PC-3 (cell line): ENCODE measurements at places on chromosomes 4 and X.

- DNase-seq: no peak
Observed at GRCh38 chr4:153346031-153346430, 1.5 kb downstream of the MND1 start.

GRCh38 chr4:159238631-159239030 lies 135.8 kb downstream of the RAPGEF2 start:
- DNase-seq: peak; percentile 23

DNA sequence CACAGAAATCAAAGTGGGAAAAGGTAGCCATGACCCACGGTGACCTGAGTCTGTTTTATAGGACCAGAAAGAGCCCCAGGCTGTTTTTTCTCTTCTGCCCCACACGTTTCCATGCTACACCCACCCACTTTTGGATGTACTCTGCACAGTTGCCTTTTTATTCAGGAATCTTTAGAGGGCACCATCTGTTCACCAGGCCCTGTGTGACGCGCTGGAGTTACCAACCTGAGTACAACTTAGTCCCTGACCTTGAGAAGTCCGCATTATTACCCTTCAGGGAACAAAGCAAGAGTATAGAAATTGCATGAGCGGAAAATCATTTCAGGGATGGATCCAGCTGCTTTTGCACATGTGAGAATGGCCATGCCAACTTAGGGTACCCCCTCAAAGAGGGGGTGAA lies 207.8 kb upstream of the GATB start:
- no peak for DNase-seq

GRCh38 chr4:73383452-73383851 lies 20.6 kb upstream of the ALB start:
- DNase-seq: no peak

GRCh38 chr4:140955641-140956040 lies 177.6 kb downstream of the RNF150 start:
- no peak for DNase-seq

DNA sequence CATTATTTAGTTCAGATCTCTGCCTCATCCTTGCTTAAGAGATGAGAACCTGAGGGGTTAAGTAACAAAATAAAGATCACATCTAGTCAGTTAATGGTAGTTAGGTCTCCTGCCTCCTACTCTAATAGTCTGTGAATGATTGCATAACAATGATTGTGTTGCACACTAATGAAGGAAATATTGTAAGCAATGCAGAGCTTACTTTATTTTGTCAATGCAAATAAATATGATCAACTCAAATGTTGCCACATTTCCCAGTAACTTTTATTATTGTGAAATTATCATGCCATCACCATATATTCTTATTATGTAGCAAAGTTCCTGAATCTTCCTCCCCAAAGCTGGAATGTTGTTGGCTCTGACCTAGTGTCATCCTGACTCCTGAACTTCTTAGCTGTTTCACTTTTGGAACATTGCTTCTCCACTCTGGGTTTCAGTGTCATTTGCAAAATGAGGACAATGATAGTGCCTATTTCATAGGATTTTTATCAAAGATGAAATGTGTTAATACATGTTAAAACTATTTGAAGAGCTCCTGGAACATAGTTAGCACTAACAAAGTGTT lies 17.0 kb upstream of the GABRA4 start:
- no peak for DNase-seq

GRCh38 chr4:6548201-6548881 lies 26.6 kb upstream of the MAN2B2 start:
- DNase-seq: peak; percentile 65

DNA sequence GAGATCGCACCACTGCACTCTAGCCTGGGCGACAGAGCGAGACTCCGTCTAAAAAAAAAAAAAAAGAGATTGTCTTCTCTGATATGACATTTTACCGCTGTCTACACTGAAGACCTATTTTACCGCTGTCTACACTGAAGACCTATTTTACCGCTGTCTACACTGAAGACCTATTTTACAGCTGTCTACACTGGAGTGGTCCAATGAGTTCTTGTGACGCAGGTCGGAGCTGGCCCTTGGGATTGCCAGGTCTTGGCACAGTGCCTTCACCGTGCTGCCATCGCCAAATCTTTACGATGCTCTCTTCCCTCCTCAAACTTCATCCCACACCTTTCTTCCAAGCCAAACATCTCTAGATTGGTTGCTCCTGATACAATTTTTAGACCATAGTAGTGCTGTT lies 183.1 kb upstream of the FAT1 start:
- no peak for DNase-seq

GRCh38 chr4:99447079-99447478 lies 11.9 kb upstream of the ADH7 start:
- peak; percentile 65 for DNase-seq

DNA sequence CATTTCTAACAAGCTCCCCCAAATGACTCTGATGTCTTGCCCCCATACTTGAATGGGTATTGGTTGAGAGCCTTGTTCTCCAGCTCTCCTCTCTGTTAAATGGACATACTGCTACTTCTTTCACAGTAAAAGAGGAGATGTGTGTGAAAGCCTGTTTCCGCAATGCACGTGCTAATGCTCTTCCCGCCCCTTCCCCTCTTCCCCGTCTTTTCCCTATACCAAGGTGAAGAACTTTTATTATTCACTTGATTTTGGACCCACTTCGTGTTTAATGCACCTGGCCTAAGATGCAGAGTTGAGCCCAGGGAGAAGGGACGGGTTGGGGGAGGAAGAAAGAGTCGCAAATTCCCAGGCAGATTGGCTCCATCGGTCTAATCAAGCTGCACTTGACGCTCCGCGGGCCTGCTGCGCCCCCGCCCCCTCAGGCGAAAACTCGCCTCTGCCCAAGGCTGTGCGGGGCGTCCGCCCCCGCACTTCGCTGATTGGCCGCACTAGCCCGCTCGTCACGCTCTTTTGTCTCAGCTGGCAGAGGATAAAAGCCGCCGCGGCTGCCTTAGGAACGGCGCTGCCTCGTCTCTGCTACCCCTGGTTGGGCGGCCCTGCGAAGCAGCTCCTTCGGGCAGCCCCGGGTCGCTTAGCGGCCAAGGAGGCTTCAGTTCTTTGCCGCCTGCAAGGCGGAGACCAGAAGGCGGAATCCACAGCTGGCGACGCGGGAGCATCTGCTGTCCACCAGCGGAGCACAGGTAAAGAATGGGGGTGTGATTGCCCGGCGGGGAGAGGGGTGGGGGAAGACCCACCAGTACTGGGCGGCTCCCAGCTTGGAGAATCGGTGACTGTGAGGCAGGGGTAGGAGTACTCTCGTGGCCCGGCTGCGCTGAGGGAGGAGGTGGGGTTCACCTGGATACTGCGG lies at the start of gene ZCCHC12:
ZCCHC12 (plus strand) TSS at position 562 of the 910 bp plus-strand sequence. CDS start 1,421 bp downstream, outside the sequence.
- DNase-seq: peak; percentile 40

DNA sequence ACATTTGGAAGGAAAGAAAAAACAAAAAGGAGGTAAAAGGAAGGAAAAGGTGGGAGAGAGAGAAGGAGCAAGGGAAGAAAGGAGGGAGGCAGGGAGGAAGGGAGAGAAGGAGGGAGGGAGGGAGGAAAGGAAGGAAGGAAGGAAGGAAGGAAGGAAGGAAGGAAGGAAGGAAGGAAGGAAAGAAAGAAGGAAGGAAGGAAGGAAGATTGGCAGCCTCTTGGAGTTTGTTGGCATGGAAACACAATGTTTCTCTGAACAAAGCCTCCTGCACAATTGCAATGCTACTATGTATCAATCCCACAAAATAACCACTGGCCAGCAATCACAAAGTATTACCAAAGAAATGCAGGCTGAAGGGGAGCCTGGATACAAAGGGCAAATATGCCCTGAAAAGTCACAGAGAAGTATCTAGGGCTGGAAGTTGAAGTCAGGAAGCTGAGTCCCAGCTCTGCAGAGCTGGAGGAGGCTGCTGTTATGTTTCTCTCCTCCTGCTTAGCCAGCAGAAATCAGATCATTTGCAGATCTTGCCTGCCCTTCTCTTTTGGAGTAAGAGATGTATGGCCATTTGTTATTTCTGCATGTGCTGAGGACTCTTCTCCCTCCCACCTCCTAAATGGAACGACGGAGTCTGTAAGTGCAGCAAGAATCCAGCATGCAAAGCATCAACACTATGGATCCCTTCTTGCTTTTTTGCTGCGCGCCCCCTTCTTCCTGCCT lies 195.9 kb upstream of the LDB2 start:
- DNase-seq: no peak

- no peak for DNase-seq
Observed at GRCh38 chr4:179563741-179564140, 2121.5 kb upstream of the AGA start.

- DNase-seq: no peak
Observed at GRCh38 chr4:169675825-169676224, 55.4 kb downstream of the CLCN3 start.

GRCh38 chrX:18995221-18995620 lies 11.3 kb upstream of the PHKA2 start:
- peak; percentile 75 for DNase-seq

DNA sequence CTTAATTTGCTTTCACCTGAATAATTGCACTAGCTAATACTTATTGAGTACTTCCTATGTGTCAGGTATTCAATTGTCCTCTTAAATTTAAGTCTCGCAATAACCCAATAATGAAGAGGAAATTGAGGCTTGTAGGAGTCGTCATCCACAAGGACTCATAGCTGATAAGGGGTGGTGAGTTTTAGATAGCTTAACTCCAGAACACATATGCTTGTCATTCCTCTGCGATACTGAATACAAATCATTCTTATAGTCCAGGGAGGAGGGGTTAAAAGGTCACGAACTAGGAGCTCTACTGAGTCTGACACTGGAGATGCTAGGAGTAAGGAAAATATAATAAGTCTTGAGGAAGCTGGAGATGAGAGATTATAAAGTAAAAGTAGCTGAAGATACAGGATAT lies 1.4 kb upstream of the PACRGL start:
- DNase-seq: no peak

DNA sequence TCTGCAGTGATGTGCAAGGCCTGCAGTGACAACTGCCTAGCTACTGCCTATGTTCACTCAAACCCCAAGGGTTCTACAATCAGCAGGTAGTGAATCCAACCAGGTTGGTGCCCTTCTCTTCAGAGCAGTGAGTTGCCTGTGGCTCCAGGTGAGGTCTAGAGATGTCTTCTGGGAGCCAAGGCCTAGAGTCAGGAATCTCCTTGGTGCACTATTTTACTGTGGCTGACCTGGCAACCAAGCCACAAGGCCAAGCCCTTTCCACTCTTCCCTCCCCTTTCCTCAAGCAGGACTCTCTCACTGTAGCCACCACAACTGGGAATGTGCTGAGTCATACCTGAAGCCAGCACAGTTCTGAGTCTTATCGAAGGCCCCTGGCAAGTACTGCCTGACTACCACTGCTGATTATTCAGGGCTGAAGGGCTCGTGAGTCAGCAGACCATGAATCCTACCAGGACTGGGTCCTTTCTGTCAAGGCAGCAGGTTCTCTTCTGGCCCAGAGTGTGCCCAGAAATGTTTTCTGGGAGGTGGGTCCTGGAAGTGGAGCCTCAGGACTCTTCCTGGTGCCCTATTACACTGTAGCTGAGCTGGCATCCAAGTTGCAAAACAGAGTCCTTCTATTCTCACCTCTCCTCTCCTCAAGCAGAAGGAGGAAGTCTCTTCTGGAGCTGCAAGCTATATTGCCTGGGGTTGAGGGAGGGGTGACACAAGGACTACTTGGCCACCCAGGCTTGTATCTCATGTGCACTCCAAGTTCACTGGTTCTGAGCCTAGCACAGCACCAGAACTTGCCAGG lies 111.6 kb downstream of the BTC start:
- DNase-seq: peak; percentile 92

- no peak for DNase-seq
Observed at GRCh38 chr4:110073053-110073845, 125.2 kb downstream of the ELOVL6 start.

DNA sequence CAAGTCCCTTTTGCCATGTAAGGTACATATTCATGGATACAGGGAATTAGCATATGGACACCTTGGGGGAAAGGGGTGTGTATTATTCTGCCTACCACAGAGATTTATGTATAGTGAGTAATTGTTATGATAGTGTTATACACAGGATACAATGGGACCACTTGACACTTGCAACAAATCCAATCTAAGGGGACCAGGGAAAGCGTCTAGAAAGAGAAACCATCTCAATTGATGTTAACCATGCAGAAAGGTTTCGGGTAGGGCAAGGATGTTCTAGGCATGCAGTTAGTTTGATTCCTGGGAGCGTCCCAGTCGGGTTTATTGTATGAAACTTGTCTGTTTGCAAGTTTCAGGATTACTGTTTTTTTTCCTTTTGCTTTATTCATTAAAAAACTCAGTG lies 34.2 kb downstream of the MMRN1 start:
- DNase-seq: no peak

GRCh38 chrX:39811376-39811775 lies 286.4 kb downstream of the BCOR start:
- DNase-seq: no peak

DNA sequence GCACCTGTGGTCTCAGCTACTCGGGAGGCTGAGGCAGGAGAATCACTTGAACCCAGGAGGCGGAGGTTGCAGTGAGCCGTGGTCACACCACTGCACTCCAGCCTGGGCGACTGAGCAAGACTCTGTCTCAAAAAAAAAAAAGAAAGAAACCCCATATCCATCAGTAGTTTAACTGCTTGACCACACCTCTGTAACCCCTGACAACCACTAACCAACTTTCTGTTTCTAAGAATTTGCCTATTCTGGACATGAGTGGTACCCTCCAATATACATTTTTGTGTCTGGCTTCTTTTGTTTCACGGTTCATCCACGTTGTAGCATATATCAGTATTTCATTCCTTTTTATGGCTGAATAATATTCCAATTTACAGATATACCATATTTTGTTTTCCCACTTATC lies 9.1 kb downstream of the PPAT start:
- no peak for DNase-seq

- no peak for DNase-seq
Observed at GRCh38 chr4:100168521-100168920, 21.7 kb downstream of the DDIT4L start.

DNA sequence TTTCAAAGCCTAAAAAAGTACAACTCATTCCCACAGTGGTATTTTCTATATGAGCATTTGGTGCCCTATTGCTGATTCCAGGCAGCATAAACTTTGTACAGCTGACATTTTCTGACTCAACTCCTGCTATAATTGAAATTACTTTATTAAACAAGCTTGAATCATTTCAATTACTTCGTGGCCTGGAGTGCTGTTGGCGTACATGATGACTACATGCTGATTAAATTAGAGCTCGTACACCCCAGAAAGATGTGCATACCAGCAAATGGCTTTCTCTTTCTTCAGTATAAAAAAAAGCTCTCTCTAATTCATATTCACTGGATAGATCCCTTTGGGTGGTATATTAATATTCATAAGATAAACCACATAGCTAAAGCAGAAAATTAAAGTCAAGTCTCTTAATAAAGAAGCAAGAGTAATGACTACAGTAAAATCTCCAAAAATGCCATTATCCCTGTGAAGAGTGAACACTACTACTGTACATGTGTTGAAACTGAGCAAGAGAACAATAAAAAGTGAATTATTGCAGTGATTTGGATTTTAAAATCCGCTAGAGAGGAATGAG lies 245.0 kb upstream of the IGFBP7 start:
- DNase-seq: peak; percentile 23

GRCh38 chrX:131985526-131986049 lies 37.5 kb upstream of the STK26 start:
- no peak for DNase-seq
